ENCODE measurements at places on chromosomes 3 and 15. TPM values are rescaled to one million over a fixed set of nuclear protein-coding genes. Genes with fewer than 3 reads are reported as not detected.
A peak's percentile ranks its signal among the peaks of the same experiment; 100 is the strongest.

DNA sequence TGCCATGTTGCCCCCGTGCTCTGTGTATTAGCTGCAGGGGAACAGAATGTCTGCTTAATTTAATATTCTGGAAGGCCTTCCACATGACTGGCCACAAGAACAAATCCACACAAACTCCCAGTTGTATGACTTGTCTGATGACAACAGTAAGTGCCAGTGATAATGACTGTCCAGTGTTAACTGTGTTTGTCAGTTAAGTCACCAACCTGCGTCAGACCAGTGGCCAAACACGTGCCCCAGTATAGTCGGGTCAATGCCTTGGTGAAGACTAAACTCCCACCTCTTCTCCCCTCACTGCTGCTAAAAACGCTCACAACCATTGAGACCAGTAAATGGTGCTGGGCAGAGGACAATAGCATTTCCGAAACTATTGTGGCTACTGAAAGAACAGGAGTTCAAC lies 9.8 kb upstream of the ATP13A5 start:
- DNase-seq: no peak

GRCh38 chr15:100215031-100215842 lies 126.5 kb downstream of the ADAMTS17 start:
- DNase-seq: no peak

GRCh38 chr3:187809612-187809991 lies 64.3 kb upstream of the BCL6 start:
- DNase-seq: no peak

DNA sequence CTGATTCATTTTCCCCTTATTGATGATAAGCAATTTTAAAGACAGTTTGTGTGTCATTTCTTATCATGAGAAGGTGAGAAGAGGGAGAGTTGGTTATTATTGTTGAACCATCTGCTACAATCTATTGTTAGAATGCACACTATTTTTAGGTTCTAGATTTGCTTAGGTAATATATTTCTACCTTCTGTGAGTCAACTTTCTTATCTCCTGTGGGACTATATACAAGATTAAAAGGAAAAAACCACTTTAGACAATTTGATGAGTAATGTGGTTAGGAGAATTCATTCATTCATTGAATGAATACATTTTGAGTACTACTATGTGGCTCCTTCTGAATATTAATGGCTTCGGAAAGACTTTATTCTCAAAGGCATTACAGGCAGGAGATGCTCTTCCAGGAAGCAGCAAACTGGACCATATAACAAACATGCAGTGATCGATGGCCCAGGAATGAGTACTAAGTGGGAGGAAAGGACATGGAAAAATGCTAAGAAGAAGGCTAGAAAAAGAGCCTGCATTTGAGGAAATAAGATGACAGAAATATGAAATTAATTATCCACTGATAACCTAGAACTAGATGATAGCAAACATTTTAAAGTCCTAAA lies 22.4 kb downstream of the SPTSSB start:
- no peak for DNase-seq

GRCh38 chr15:69665641-69666111 lies 213.1 kb downstream of the RPLP1 start:
- no peak for DNase-seq

- DNase-seq: peak; percentile 15
Observed at GRCh38 chr15:40452296-40453090, 11.7 kb downstream of the BAHD1 start.

DNA sequence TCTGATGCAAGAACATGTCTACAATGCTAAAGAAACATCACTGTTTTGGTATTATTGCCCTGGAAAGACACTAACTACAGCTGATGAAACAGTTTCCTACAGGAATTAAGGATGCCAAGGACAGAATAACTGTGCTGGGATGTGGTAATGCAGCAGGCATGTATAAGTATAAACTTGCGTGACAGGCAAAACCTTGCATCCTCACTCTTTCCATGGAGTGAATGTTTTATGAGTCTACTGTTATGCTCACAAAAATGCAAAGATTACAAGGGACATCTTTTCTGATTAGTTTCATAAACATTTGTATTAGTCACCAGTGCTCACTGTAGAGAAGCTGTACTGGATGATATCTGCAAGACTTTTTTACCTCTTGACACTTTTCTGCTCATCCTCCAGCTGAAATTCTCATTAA lies 143.6 kb downstream of the NAALADL2 start:
- no peak for DNase-seq

- DNase-seq: no peak
Observed at GRCh38 chr15:85722374-85723152, 72.2 kb downstream of the KLHL25 start.

GRCh38 chr15:42576040-42576594 lies 711 bp downstream of the STARD9 start:
- no peak for DNase-seq

DNA sequence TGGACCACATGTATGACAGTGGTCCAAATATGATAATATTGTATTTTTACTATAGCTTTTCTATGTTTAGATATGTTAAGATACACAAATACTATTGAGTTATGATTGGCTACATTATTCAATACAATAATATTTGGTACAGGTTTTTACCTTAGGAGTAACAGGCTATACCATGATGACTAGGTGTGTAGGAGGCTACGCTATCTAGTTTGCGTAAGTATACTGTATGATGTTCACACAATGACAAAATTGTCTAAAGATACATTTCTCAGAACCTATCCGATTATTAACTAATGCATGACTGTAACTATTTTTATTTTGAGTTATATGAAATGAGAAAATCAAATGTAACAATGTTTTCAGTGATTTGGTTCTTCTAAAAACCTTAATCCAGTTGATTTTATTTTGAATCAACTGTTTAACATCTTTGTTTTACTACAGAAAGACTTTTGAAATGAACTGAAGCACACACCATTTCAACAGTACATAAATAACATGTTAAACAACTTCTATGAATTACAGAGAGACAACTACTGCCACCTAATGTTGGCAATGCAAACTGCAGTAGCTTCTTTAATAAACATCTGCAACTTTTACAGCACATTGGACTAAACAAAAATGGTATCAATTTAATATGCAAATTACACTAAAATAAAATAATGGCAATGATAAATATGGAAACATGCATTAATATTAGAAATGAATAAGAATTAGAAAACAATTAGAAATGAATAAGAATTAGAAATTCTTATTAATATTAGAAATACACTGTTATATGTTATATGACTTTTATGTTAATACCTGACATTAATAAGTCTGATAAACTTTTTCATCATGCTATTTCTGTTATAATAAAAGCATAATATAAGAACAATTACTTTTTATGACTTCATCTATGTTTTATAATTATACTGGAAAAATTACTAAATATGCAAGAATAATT lies 255.7 kb downstream of the MBNL1 start:
- DNase-seq: no peak

DNA sequence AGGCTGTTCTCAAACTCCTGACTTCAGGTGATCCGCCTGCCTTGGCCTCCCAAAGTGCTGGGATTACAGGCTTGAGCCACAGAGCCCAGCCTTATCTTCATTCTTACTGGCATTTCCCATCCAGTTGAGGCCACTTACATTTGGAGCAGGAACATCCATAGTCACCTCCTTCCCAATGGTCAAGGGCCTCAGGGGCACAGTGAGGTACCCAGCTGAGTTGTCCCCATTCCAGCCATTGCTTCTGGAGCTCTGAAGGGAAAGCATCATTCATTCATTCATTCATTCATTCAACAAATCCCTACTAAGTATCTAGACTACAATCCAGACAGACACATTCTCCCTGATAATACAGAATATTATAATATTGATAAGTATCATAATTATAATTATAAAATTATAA lies 12.2 kb downstream of the PLA2G4D start:
- DNase-seq: no peak

The PRTG gene
- 0.92 TPM for total RNA-seq

The CFAP161 gene
- not detected for total RNA-seq

The IL5RA gene
- 0.19 TPM for total RNA-seq

The DZIP1L gene
- total RNA-seq: 1.0 TPM

The IFT57 gene
- total RNA-seq: 11.8 TPM

The LMOD3 gene
- total RNA-seq: 127 TPM

The PLA2G4F gene
- 3.7 TPM for total RNA-seq

The EPHA3 gene
- total RNA-seq: 0.71 TPM

All from psoas muscle (tissue), 8 donors.